Pancreas (tissue), 10 donors: ENCODE measurements at places on chromosomes 11 and 22. TPM values are rescaled to one million over a fixed set of nuclear protein-coding genes. Genes with fewer than 3 reads are reported as not detected.

The RFPL1 gene
- 0.09 TPM for polyA plus RNA-seq

The KRTAP5-9 gene
- polyA plus RNA-seq: 0.38 TPM

The OR5W2 gene
- polyA plus RNA-seq: not detected

The C11orf52 gene
- polyA plus RNA-seq: 19.4 TPM

The EI24 gene
- polyA plus RNA-seq: 46.3 TPM

The C22orf42 gene
- polyA plus RNA-seq: 1.4 TPM

The KRTAP5-2 gene
- not detected for polyA plus RNA-seq

The OR52E8 gene
- polyA plus RNA-seq: not detected

The GDPD4 gene
- not detected for polyA plus RNA-seq

The CDON gene
- polyA plus RNA-seq: 1.3 TPM

The PHLDA2 gene
- 5.9 TPM for polyA plus RNA-seq

The SPDYC gene
- polyA plus RNA-seq: not detected

The BARX2 gene
- polyA plus RNA-seq: 7.8 TPM

The ARL2 gene
- 60.0 TPM for polyA plus RNA-seq

The RNH1 gene
- polyA plus RNA-seq: 66.8 TPM

The OR2D2 gene
- polyA plus RNA-seq: not detected

The C11orf21 gene
- 0.80 TPM for polyA plus RNA-seq

The CEP57 gene
- polyA plus RNA-seq: 21.8 TPM

The RAPSN gene
- polyA plus RNA-seq: 0.92 TPM

The OR56A1 gene
- polyA plus RNA-seq: not detected

The FAM180B gene
- polyA plus RNA-seq: not detected

The MYBPC3 gene
- 0.23 TPM for polyA plus RNA-seq

The NPAS4 gene
- 0.08 TPM for polyA plus RNA-seq

The PKNOX2 gene
- 6.4 TPM for polyA plus RNA-seq

The RIBC2 gene
- polyA plus RNA-seq: not detected

The P2RX6 gene
- 2.9 TPM for polyA plus RNA-seq

The STIP1 gene
- 34.2 TPM for polyA plus RNA-seq

The UBQLNL gene
- polyA plus RNA-seq: 0.53 TPM

The MRGPRE gene
- polyA plus RNA-seq: 0.23 TPM

The MOV10L1 gene
- 0.23 TPM for polyA plus RNA-seq

The ABCG4 gene
- polyA plus RNA-seq: 0.21 TPM
